ENCODE measurements at places on chromosomes 7 and 10.
A peak's percentile ranks its signal among the peaks of the same experiment; 100 is the strongest.

- DNase-seq: no peak
Observed at GRCh38 chr10:108496106-108496505, 1331.6 kb upstream of the SORCS1 start.

DNA sequence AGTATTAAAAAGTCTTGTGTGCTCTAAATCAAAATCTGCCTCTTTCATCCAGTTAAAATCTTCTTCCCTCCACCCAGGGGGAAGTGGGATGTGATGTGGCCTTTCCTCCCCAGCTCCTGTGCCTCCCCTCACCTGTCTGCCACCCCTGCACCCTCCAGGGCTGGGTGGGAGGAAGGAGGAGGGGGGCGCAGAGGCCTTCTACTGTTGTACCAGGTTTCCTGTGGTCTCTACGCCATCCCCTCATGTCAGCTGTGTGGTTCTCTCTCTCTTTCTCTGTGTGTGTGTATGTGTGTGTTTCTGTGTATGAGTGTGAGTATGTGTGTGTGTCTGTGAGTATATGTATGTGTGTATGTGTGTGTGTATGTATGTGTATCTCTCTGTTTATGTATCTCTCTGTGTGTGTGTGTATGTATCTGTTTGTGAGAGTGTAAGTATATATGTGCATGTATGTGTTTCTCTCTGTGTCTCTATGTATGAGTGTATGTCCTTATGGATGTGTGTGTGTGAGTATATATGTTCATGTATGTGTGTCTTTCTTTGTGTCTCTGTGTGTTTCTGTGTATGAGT is 45.5 kb upstream of the C10orf71 start:
- DNase-seq: no peak

DNA sequence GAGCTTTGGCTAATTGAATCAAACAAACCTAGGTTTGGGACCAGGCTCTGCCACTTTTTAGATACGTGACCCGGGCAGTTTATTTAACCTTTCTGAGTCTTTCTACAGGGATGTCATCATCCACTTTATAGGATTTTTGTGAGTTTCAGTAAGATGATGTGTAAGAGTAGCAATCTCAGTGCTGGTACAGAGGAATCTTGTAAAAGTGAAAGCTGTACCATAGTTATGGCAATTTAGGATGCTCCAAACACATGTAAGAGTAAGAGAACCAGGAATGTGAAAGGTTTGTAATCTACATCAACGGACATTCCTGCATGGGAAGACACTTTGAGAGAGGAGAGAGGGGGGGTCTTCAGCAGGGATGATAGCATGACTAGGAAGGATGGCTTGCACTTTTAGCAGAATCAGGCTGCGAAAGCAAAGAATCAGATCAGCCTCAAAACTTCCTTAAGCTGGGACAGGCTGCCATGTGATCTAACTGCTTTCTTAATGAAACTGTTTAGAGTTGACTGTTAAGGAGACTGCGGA is 968 bp downstream of the NOLC1 start:
- DNase-seq: no peak

- DNase-seq: no peak
Observed at GRCh38 chr10:90889636-90890035, 17.9 kb downstream of the RPP30 start.

DNA sequence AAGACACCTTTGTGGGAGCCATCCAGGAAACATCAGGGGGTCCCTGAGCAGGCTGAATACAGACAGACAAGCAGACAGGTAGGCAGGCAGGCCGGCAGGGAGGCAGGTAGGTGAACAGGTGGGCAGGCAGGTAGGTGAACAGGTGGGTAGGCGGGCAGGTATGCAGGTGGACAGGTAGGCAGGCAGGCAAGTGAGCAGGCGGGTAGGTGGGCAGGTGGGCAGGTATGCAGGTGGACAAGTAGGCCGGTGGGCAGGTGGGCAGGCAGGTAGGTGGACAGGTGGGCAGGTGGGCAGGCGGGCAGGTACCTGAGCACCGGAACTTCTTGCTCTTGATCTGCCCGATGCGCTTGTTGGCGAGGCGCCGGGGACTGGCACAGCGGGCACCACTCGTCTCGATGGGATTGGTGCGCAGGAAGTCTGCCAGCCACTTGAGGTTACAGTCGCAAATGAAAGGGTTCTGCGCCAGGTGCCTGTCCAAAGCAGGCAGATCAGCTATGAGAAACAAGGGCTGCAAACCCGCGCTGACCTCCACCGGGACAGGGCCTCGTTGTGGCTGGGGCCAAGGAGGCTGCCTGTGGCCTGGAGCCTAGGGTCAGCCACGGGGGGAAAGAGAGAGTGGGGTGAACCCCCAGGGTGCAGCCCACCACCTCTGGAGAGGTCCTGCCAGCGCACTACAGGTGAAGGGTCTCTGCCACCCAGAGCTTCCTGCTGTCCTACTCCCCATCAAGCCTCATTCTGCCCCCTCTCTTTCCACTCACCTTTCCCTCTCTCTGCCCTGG is 136.9 kb downstream of the SLIT1 start:
- peak; percentile 42 for DNase-seq

- no peak for DNase-seq
Observed at GRCh38 chr7:45606931-45607330, 32.8 kb downstream of the ADCY1 start.

- DNase-seq: peak; percentile 84
Observed at GRCh38 chr10:69421611-69422308, 5.0 kb upstream of the TACR2 start.

DNA sequence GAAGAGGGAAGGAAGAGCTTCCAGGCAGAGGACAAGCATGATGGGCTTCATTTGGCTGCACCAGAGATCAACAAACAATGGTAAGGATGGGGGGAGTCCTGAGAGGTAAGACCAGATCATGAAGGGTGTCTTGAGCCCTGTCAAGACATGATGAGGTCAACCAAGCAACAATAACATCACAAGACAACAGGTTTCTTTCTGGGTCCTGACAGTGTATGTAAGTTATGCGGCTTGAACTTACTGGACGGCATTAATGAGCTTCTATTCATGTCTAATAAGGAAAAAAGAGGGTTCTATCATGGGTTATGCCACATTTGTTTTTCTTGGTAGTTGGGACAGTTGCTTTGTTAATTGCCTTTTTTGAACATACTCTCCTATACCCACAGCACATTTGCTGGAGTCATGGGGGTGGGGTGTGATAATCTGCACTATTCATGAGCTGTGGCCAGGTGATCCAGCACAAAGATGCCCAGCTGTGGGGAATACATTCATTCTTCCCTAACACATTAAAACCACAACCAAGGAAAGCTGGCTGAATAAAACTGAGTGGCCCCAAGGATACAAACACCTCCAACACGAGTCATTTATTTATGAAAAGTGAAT is 168.8 kb upstream of the KLF14 start:
- no peak for DNase-seq

DNA sequence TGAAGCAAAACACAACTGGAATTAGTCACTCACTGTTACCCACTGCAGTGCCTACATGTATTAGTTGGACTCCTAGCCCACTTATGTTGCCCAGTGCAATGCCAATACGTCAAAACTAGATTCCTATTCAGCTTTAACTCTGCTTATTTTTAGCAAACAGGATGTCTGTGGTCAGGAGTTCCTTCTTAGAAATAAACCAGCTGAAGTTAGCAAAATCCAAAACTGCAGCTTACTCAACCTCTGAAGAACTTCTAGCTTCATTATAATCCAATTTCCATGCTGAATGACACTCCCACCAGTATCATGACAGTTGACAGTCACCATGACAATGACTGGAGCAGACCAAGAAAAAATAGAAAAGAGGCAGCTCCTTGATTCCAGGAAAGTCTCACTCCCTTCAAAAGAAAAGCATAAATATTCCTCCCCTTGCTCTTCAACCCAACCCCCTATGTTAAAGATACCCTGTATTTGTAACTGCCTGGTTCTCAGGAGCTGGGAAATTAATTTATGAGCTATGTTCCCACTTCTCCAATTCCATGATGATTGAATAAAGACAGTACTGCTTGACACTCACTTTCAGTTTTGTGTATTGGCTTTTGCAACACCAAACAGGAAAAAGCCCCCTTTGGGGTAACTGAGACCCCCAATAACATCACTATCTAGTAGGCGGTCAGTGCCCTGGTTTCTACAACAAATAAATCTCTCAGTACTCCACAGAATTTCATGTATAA is 327.4 kb downstream of the SORCS1 start:
- DNase-seq: no peak

DNA sequence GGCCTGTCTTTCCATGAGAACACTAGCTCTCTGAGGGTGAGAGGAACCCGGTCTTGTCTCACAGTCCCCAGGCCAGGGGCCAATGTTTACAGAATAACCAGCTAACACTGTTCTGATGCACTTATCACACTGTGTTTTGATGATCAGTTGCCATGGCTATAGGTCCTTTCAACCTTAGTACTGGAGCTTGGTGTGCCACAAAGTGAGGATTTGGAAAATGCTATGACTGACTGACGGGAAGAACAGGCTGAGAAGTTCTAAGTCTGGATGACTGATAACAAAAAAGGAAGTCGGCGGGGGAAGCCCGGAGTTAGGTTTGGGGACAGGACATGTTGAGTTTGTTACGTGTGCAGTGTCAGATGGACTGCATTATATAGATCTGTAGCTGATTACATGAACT is 141.8 kb downstream of the CTTNBP2 start:
- DNase-seq: peak; percentile 63

Measured in NCI-H2029 treated with DMSO at 0.1 percent for 48 hours (cell line).